ENCODE measurements at places on chromosomes 7 and 10.

DNA sequence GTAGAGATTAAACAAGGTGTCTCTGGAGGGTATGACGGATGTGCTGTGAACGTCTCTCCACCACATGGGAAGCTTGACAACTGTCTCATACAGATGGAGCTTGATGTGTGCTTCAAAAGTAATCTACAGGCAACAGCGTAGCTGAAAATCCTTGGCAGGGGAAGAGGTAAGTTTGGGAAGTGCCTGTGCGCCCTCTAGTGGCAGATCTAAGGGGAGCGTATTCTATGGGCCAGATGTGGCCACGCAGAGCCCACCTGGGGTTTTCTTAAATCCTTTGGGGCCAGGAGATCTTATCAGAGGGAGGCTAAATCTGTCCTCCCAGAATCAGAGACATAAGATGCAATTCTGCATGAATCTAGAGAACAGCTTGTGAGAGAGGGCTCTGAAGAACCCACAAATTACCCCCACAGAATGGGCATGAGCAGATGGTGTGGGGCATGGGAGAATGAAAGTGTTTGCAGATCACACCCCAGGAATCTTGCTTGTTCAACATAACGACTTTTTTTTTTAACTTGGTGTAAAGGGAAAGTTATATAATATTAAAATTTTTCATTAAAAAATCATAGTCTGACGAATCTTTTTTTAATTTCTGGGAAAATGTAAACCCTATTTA is 91.2 kb upstream of the MPP7 start:
- peak; percentile 68 for DNase-seq

DNA sequence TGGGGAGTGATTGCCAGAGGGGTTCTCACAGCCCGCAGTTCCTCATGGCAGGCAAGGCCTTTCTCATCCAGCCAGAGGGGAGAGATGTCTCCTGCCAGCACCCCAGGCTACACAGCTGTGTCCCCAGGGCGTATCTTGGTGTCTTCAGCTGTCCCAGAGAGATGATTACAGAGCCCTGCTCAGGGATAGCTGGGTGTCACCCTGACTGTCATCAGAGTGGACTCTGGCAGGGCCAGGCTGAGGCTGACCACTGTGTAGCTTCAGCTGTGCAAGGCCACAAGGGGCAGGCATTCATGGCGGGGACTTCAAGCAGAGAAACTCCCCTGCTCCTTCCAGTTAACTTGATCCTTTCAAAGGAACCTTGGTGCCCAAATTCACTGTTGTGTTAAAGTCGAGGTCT is 124.2 kb downstream of the RGS10 start:
- DNase-seq, result no peak

DNA sequence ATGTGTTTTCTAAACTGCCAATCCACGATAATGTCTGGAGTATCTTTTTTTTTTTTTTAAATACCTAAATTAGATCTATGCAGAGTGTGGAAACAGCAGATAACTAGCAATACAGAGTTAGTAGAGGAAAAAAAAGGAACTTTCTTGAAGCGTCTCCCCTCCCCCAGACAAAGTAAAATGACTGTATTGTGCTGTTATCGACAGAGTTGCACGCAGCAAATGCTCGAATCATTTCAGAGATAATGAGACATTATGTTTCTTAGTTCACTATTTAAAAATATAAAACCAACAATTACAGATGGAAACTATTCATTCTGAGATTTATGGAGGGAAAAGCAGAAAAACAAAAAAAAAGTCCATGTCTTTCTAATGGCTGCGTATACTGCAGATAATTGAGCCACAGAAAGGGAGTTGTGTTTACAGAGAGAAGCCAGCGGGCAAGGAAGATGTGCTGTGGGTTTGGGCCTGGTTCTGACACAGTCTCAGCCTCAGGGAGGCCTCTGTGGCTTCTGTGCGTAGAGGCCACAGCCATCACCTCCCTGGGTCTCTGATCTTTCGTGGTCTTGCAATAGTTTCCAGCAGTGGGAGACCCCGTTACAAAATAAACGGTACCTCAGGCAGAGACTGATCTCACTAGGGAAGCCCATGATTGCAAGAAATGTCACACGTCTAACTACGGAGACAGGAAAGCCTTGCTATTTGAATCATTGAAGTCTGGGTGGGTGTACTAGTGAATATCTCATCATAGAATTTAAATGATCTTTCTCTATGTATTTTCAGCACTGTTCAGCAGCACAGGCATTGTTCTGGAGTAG is 19.1 kb upstream of the KLF6 start:
- no peak for DNase-seq

DNA sequence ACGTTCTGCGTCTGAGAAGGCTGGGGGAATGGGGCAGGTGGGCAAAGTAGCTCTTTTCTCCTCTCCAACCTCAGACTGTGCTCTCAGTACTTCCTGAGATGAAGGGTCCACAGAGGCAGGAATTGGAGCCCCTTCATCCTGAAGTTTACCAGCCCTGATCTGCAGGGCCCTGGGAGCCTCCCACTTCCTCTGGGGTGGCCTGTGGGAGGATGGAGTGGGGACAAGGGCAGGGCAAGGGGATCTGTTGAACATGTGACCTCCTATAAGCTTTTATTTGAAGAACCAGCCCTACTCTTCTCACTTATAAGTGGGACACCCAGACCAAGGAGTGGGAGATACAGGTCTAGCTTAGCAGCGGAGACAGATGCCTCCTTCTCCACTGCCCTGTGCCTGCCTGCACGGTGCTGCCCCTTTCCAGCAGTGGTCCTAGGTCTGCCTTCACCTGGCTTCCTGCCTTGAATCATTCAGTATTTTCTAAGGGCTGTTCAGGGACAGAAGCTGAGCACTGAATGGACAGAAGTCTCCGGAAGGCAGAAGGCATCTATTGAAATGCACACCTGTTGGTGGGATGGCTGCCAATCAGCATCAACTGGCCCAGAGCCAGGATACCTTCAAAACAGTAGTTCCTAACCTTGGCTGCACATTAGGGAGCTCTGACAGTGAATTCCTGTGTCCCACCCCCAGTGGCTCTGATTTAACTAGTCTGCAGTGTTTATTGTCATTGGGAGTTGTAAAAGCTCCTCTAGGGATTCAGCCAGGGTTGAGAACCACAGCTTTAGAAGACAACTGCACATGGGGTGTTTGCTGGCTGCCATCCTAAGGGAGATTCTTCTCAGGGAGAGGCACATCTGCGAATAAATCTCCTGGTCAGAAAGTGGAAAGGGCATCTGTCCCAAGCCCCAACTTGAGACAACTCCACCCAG is 2.7 kb upstream of the ARHGAP22 start:
- DNase-seq, result no peak

- DNase-seq, result no peak
Measured at GRCh38 chr7:157595086-157595855, 258.5 kb downstream of the DNAJB6 start.

DNA sequence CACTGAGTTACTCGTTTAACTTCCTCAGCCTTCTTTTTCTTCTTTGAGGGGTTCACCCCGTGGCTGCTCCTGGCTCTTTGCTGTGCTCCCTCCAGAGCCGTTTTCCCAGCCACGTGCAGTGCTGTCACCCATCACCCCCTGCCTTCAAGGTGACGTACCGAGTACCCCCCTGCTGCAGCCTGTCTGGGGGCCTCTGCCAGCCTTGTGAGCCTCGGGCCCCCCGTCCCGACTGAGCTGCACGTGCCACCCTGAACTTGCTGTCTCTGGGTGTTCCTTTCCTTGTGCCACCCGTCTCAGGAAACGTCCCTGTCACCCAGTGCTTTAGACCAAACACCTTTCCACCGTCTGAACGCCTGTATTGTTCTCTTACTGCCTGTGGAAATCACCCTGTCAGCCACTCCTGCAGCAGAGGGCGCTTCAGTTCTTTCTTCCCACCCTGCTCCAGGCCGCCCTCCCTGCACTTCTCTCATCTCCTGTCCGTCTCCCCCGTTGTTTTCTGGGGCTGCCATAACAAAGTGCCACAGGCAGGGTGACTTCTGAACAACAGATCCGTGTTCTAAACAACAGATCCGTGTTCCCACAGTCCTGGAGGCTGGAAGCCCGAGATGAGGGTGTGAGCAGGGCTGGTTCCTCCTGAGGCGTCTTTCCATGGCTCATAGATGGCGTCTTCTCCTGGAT is 44.6 kb downstream of the WDR37 start:
- DNase-seq, result peak; percentile 91

GRCh38 chr7:26618898-26619297 is 245.5 kb downstream of the SKAP2 start:
- DNase-seq, result no peak

- no peak for DNase-seq
Measured at GRCh38 chr10:52452600-52453493, 138.8 kb downstream of the DKK1 start.

DNA sequence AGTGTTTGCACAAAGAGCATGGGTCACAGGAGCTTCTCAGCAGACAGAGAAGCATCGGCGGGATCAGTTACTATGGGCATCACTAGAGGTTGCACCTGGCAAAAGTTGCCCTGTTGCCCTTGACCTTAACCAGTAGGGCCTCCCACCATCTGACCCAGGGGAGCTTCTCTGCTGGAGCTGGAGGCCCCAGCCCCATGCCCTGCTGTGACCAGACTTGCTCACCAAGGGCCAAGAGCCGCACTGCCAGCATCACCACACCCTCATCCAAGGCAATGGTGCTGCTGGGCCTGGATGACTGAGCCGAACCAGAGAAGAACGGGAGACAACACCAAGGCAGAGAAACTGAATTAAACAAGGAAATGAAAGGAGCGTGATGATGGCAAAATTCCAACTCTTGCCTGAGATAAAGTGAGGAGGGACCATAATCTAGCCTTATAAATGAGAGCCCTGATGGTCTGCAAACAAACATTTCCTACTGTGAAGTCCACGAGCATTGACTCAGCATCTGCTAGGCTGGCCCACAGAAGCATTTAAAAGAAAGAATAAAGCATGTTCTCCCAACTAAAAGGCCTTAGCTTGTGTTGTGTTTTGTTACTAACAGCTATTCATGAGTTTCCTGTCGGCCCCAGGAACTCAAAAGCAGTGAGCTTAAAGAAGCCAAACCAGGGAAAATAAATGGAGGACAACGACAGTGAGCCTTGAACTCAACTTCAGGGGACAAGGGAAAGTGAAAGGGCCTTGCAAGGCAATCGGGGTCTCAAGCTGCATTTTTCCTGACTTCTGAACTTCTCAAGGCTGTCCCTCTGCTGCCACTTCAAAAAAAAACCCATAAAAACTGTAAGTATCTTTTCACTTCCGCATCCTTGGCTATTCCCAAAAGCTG is 60.4 kb downstream of the AFAP1L2 start:
- no peak for DNase-seq

DNA sequence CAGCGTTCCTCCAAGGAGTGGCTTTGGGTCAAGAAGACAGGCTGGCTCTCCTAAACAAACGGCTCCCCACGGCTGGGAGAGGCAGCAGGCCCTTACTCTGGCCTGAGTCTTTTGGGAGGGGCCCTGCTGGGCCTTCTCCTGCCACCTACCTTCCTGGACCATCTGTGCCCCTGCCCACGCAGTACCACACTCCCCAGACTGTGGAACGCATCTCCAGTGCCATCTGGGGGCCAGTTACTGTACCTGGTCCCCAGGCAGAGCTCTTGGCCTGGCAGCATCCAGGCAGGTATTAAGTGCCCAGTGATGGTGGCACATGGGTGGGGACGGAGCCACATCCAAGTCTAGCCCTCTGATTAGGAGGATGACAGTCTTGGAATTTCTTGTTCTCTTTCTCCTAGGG is 14.4 kb downstream of the ALKBH4 start:
- no peak for DNase-seq

DNA sequence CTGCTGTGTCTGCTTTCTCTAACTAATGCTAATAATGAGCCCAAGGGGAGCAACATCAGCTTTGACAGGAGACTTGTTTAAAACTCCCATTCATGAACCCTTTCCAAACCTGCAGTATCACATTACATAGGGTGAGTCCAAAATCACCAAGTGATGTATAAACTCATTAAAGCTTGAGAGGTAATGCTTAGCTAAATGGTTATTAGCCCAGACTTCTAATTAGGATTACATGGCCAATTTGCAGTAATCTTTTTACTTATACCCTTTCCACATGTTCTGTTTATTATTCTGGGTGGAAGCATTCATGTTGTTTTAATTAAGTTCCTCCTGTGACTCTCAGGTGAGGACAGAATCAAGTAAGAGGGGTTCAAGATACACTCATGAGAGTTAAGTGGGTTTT is 17.5 kb downstream of the ZNF138 start:
- DNase-seq, result no peak

- DNase-seq, result no peak
Measured at GRCh38 chr10:63627881-63628296, 106.7 kb downstream of the REEP3 start.

DNA sequence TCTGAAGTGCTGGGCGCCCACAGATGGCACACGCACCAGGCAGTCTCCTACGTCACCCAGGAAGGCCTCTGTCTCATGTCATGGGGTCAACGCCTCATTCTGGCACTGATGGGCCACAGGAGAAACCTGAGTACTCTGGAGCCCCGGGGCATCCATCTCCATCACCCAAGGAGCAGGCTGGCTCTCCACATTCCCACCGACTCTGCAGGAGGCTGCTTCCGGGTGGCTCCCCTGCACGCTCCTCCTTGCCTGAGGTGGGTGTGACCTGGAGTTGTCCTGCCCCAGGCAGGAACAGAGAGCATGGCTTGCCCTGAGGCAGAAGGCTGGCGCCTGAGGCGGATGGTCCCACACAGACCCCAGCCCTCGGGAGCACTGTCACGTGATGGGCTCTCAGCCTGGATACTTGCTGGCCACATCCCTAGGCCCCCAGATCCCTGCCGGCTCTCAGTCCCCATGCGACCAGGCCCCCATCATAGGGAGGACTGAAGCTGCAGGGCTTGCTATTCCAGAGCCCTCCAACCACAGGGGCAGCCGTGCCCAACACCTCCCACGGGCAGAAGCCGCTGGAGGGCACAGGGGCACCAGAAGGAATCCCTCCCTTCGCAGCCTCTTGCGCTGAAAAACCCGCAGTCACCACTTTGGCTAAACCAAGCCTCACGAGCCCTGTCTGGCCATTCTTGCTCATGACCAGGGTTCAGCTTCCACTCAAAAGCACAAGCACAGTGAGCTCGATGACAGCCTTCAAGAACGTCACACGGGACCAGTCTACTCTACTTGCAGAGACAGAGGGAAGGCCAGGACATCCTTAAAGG is 80.7 kb downstream of the MAD1L1 start:
- no peak for DNase-seq

DNA sequence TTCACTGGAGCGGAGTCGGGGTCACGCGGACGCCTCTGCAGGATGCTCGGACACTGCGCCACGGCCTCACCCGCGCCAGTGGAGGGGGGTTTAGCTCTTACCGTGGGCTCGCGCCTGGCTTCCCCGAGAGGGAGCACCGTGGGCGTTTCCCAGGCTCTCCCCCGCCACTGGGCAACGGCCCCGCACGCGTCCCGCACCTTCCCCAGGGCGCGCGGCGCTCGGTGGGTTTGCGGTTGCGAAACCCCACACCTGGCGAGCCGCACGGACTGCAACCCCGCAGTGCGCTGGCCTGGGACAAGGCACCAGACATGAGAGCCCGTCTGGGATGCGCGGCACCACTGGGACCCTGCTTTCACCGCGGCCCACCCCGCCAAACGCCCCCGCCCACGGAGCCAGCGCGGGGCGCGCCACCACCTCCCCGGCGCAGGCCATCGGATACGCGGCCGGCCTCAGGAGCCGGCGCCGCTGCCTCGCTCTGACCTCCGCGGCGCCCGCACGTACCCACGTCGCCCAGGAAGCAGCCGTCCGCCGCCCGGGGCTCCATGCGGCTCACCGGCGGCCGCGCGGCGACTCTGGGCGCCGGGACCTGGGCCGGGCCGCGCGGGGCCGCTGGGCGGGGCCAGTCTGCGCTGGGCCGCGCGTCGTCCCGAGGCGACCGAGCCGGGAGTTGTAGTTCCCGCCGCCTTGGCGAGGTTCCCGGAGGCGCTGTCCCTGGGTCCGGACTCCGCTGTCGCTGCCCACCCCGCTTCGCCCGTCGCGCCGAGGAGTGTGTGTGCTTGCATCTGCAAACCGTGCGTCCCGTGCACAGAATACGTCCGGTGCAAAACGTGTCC is at the start of gene ASB13:
Gene ASB13 (minus strand): TSS at position 588 of the 833 bp plus-strand sequence. CDS start 44 bp downstream, at position 544.
- DNase-seq, result peak; percentile 93

Data from H7 (cell line).